ENCODE measurements at places on chromosomes 1 and 21.

GRCh38 chr1:1677718-1678580 lies 14.6 kb downstream of the SLC35E2B start:
- no peak for DNase-seq

- no peak for DNase-seq
Measured at GRCh38 chr1:110011527-110012041, 22.8 kb upstream of the STRIP1 start.

GRCh38 chr1:109357616-109358015 lies 40.1 kb downstream of the SORT1 start:
- DNase-seq, result no peak

DNA sequence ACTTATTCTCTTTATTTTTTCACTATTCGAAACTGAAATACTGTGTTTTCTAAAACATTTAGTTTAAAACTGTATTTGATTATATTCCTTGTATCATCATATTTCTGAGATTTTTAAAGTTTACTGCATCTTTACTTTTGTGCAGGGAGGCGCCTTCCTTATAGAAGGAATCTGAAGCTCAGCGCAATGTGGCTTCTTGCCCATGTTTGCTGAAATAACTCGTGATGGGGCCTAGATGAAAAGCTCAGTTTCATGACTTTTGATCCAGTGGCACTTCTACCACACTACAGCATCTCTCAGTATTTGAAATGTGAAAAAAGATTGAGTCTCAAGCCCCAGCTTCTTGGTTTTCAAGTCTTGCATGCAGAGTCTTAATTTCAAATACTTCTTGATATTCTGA lies 28.4 kb downstream of the CACHD1 start:
- DNase-seq, result no peak

DNA sequence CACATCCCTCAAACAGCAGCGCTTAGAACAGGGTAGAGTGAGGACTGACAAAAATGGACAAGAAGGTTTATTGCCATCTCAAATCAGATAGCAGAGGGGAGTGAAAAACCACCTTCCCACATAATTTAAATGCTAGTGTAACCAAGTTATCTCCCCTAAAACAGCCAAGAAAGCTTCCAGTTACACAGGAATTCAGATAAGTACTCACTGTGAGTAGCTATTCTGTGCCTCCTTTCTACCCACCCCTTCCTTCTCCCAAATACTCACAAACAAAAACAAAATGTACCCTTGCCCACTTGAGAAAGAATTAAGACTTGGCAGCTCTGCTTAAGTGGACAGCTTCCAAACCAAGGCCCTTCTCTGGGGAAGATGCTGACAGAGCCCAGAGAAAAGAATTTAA lies 9.1 kb downstream of the OTUD7B start:
- DNase-seq, result no peak

- peak; percentile 86 for DNase-seq
Measured at GRCh38 chr21:35697321-35697808, 363.0 kb downstream of the SETD4 start.
